NCI-H748 treated with DMSO at 0.1 percent for 48 hours (cell line): ENCODE measurements at places on chromosomes 4 and X.
A peak's percentile ranks its signal among the peaks of the same experiment; 100 is the strongest.

- DNase-seq: no peak
These were observed 373.8 kb downstream of the OPHN1 start for GRCh38 chrX:68059469-68059868.

DNA sequence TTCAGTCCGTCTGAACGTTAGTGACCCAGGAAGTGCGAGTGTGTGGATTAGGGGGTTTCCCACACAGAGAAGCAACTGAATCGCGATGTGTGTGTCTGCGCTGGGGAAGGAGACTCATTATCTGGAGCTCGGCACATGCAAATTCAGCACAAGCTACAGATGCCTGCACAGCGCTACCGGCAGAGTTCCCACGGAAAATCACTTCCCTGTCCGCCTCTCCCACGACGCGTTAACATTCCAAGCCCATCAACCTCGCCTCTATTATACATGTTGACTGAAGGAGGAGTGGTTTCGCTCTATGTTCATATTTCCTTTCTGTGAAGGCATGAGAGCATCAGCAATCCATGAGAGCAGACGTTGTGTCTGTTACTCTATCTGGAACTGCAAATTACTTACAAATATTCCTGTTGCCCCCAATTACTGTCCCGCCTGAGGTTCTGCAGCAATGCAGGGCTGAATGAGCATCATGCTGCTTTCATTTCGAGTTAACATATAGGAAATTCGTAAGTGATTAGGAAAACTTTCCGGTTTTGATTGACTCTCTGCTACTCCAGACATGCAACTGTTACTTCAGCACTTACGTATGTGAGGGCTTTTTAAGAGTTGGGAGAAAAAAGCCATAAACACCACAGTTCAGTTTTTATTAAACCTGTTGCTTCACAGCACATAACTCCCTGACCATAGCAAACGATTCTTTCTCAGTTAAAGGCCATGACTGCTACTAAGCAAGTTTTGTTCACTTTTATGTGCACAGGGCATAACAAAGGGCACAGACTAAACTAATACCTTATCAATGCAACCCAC lies 15.0 kb upstream of the MTNR1A start:
- DNase-seq: no peak

GRCh38 chrX:17737986-17738713 lies 857 bp downstream of the SCML1 start:
- peak; percentile 51 for DNase-seq

DNA sequence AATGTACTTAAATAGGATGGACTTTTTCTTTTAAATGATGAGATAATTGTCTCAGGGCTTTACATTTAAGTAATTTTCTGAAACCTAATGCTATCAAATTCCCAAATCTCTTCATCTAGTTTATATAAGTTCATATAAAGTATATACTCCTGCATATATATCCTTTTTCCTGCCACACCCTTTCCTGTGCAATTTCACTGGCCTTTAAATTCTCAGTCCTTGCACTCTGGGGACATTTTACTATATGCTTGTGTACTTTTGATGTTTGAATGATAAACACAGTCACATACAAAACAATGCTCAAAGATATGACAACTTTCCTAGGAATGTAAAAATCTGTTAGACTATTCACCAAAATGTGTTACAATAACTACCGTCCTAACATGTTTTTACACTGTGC lies 60.1 kb downstream of the NDST4 start:
- no peak for DNase-seq

DNA sequence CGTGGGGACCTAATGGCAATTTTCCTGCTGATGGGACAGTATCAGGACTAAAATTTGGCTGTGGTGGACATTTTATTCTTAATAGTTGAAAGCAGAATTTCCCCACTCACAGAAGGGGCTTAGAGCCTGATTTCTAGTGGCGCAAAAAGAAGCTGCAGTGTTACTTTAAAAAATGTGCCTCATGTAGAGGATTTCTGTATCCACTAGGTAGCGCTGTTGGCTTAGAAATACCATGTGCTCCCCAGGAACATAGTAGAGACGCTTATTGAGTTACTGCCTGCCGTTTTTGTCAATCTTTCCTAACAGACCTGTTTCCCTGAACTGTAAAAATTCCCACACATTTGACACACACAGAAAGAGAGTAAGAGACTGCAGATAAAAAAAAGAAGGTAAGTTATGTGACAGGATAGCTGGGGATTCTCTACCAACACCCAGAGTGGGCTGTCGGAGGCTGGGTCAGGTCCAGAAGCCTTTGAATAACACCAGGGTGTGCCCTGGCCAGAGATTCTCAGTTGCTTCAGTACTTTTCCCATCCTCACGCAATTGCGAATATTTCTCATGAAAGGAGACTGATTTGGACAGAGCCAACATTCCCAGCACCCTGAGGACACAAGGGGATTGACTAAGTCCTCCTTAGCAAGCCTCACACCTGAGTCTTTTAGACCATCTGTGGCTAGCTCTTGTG lies 88.4 kb downstream of the ZXDA start:
- DNase-seq: peak; percentile 71

DNA sequence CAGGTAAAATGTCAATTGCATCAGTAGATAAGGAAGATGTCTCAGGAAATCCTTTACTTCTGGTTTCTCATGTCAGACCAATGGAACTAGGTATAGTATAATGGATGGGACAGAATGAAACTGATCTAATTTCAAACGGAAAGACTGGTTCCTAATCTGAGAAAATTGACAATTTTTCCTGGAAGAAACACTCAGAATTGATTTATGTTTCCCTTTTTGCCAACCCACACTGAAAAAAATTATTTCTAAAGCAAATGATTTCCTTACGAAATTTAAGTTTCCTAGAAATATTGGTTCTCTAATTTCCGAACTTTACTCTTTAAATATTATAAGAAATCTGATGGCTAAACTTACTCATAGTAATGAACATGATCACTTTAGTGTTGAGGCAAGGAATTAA lies 19.1 kb downstream of the PPAT start:
- no peak for DNase-seq

- DNase-seq: no peak
These were observed 144.2 kb downstream of the MSN start for GRCh38 chrX:65811558-65812228.

GRCh38 chr4:184818216-184818564 lies 7.6 kb downstream of the ACSL1 start:
- DNase-seq: no peak
